ENCODE measurements at places on chromosomes 12 and 14. TPM values are rescaled to one million over a fixed set of nuclear protein-coding genes. Genes with fewer than 3 reads are reported as not detected.
A peak's percentile ranks its signal among the peaks of the same experiment; 100 is the strongest.

DNA sequence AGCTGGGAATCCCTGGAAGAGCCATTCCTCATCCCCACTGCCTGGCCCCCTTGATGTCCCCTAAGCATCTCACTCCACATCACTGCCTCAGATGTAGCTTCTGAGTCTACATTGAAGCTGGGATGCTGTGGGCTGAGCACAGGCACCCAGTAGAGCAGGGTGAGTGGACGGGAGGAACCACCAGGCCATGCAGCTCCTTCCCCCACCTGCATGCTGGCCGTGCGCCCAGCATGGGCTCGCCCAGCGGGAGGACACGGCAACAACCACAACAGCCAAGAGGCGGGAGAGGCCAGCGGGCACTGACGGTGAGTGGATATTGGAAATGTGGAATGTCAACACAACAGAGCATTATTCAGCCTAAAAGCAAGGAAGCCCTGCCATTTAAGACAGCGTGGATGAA is 310.9 kb downstream of the ADGRD1 start:
- no peaks in the 10 kb centered on the region for H3K36me3 ChIP-seq
- H3K27me3 ChIP-seq = no peaks in the 10 kb centered on the region
- H3K4me1 ChIP-seq = no peaks in the 10 kb centered on the region
- H3K4me3 ChIP-seq = no peak overlapping the region
- DNase-seq = no peak

- no peak for DNase-seq
- H3K27me3 ChIP-seq = peaks cover 13% of the 10 kb centered on the region
- no peaks in the 10 kb centered on the region for H3K36me3 ChIP-seq
- H3K27ac ChIP-seq = no peak overlapping the region
- H3K4me3 ChIP-seq = no peak overlapping the region
Observed at GRCh38 chr12:21379218-21379617, 6.5 kb downstream of the IAPP start.

DNA sequence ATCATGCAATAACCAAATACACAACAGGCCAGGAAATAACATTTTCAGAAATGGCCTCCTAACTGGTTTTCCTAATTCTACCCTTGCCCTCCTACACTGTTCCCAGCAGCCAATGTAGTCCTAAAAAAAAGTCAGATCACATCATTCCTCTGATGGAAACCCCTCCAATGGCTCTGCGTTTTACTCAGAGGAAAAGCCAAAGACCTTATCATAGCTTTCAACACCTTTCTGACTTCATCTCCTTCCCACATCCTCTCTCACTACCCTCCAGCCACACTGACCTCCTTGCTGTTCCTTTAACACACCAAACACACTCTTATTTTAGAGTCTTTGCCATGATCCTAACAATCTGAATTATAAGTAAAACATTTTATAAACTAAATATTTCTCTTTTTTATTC is 1.1 kb downstream of the MED6 start:
- peaks cover 5% of the 10 kb centered on the region for H3K27me3 ChIP-seq
- H3K4me1 ChIP-seq = peaks cover 14% of the 10 kb centered on the region
- peak overlapping the region; percentile 99 for H3K4me3 ChIP-seq
- peaks cover 2% of the 10 kb centered on the region for H3K36me3 ChIP-seq

- no peak overlapping the region for H3K27ac ChIP-seq
- DNase-seq = no peak
- H3K27me3 ChIP-seq = no peaks in the 10 kb centered on the region
- no peaks in the 10 kb centered on the region for H3K4me1 ChIP-seq
Observed at GRCh38 chr12:129826273-129826672, 77.6 kb downstream of the TMEM132D start.

DNA sequence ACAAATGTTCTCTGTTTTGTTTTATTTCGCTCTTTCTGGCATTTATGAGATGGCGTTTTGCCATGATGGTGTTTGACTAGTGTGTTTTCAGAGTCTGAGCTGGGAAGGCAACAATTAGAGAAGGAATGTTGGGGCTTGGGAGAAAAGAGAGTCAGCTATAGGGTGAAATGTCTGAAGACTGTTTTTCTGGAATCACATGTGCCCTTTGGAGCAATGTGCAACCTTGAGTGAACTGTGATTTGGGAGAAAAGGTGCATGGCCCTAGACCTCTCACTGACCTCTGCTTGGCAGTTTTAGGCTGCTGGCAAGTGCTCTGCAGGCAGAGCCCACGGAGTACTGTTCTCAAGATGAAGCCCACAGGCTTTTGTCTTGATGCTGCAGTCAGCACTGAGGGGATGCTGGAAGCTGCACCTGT is 379.9 kb upstream of the PDE3A start:
- H3K27ac ChIP-seq = no peak overlapping the region
- peaks cover 3% of the 10 kb centered on the region for H3K27me3 ChIP-seq
- H3K4me3 ChIP-seq = no peak overlapping the region

- DNase-seq = no peak
- no peaks in the 10 kb centered on the region for H3K4me1 ChIP-seq
- H3K36me3 ChIP-seq = no peaks in the 10 kb centered on the region
- no peak overlapping the region for H3K4me3 ChIP-seq
- no peak overlapping the region for H3K27ac ChIP-seq
Observed at GRCh38 chr12:58586762-58587161, 333.5 kb downstream of the LRIG3 start.

GRCh38 chr12:78494911-78495310 is 369.7 kb upstream of the SYT1 start:
- H3K4me1 ChIP-seq = no peaks in the 10 kb centered on the region
- H3K4me3 ChIP-seq = no peak overlapping the region
- no peaks in the 10 kb centered on the region for H3K27me3 ChIP-seq
- H3K36me3 ChIP-seq = no peaks in the 10 kb centered on the region

DNA sequence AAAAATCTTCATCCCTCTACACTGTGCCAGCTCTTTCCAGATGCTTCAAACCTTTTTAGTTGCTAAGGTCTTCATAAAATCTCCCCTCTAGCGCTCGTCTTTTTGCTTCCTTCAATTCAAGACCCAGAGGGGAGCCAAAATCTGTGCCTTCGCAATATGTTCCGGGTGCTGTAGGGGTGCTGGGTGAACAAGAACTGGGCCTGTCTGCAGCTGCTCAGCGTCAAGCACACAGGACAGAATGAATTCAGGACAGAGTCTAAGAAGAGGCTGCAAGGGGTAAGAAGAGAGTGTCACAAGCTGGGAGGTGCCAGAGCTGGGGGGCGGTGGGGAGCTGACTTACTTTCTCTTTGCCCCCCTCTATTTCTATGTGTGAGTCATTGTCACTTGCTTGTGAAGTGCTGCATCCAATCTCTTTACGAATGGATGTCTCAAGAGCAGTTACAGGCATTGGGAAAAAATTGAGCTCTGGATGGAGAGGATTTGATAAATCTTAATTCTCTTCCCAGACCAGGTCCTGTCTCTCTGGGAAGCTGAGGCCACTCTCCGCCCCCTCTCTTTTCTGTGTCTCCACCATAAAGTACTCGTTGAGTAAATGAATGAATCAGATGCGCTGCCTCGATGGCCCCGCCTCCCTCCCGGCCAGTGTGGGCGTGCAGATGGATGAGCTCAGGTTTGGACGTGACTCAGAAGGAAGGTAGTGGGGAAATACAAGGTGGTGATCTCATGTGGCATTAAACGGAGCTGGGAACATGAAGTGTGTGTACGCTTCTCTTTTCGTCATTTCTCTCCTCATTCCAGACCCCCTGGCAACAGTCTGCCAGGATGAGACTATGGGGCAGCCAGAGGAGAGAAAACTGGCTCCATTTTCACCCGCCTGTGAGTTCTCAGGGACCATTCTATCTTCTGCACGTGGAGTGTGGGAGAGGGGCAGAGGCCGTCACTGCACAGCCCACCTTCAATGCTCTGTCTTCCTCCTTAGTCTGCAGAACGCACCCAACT is 91.3 kb downstream of the TSPAN9 start:
- peak; percentile 51 for DNase-seq
- H3K36me3 ChIP-seq = no peaks in the 10 kb centered on the region
- peaks cover 2% of the 10 kb centered on the region for H3K4me1 ChIP-seq
- peaks cover 11% of the 10 kb centered on the region for H3K27me3 ChIP-seq
- no peak overlapping the region for H3K4me3 ChIP-seq

DNA sequence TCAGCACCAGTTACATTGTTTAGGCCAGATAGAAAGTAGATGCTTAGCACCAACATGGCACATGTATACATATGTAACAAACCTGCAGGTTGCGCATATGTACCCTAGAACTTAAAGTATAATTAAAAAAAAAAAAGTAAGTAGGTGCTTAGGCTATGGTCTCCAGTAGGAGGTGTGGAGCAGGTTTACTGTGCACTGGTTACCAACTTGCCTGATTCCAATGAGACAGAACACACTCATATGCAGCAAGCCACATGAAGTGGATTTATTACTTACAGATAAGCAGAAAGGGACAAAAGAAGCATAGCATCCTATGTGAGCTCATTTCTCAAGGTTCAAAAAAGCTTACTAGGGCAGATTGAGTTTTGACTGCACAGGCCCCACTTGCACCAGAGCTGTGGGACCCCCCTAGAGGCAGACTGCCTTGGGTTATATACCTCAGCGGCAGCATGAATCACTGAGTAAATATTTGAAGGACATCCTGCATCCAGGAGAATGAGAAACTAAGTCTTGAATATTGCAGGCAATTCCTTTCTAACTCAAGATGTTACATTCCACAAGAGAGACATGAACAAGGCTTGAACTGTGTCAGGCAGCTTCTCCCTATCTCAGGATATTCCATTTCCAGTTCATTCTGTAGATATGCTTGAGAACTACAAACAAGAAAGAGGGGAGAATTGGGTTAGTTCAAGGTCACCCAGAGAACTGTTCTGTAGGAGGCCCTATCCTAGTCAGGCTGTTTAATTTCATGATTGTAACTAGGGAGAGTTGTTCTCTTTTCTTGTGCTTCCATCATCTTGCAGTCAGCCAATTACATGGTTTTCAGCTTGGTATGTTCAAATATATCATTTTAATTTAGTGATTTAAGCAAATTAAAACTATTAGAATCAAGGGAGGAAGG is 30.1 kb downstream of the LRFN5 start:
- no peaks in the 10 kb centered on the region for H3K27me3 ChIP-seq
- H3K27ac ChIP-seq = no peak overlapping the region
- no peak for DNase-seq
- H3K4me1 ChIP-seq = no peaks in the 10 kb centered on the region
- no peaks in the 10 kb centered on the region for H3K36me3 ChIP-seq

DNA sequence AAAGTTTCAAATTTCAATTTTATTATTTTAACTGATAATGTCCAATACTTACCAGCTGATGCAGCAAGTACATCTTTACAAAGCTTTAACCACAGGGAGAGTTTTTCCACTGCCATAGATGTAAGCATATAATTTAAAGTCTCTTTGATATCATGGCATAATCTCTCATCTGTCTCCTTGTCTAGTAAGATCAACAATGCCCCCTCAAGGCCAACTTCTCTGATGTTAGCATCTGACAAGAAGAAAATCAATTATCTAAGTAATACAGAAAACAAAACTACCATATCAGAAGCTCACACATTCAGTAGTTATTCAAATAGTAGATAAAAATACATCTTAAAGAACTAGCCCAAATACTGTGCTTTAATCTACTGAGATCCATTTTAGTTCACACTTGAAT is 94.2 kb downstream of the HEATR5A start:
- no peak for DNase-seq
- no peaks in the 10 kb centered on the region for H3K27me3 ChIP-seq

DNA sequence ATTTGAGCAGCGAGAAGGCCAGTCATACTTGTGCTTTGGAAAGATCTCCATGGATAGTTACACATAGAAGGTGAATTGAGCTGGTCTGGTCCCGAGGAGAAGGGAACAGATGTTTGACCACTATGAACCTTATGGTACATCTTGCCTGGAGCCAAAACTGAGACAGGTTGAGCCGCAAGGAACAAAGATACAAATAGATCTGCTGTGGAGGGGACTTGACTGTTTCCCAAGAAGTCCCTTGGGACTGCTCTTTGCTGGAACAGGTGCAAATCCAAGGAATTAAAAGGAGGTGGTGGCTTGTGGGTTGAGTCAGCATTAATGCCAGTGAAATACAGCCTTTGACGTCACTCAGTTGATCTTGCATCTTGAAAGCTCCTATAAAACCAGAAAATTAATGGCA is 68.8 kb upstream of the PRIMA1 start:
- DNase-seq = no peak

DNA sequence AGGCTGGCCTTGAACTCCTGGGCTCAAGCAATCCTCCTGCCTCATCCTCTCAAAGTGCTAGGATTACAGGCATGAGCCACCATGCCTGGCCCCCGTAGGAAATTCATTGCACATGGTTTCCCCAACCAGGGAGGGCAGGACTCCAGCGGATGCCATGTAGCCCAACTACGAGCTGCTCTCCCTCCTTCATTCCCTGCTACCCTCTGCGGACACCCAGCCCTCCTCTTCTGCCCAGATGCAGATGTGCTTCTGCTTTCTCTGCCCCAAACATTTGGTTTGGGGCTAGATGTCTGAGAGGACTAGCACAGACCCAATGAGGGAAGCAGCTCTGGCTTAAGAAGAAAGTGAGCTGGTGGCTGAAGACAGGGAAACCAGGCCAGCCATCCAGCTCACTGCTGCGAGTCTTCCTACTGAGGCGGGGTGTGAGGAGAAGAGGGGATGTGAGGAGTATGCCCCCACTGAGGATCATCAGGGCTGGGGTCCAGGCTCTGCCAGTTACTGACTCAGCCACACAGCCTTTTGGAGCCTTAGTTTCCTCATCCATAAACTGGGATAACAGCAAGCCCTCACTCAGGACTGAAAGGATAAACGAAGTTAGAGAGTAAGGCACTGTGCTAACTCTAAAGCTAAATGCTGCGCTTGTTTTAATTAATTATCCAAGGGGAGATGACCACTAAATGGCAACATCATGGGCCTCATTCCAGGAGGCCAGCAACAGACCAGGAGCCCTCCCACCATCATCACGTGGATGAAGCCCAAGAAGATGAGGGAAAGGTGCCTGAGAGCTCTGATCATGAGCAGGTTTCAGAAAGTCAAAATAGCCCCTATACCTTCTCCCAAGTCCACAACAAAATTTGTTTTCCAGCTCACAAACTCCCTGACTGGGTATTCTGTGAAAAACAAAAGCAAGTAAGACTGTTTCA is 10.9 kb downstream of the CTDSP2 start:
- peaks cover 6% of the 10 kb centered on the region for H3K36me3 ChIP-seq
- DNase-seq = no peak
- peak overlapping the region; percentile 71 for H3K4me3 ChIP-seq
- H3K27ac ChIP-seq = peak overlapping the region; percentile 88

DNA sequence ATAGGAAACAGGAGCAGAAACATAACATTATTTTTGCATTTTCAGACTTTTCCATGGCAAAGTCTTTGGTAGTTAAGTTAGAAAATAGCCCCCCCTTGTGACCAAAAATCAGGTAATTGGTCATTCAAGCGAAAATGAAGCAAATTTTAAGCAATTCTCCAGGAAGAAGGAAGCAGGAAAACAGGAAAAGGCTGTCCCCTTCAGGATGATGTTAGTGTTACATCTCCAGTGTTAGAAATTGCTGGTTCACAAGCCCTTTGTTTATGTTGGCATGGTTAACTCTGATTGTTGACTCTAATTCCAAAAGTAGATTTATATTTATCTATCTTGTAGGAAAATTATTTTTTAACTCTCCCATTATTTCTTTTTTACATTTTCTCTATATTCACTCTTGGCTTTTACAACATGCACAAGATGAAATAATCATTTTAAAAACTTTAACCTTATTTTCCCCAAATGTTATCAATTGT is 18.8 kb upstream of the GAS2L3 start:
- no peak overlapping the region for H3K4me3 ChIP-seq
- no peak for DNase-seq
- H3K36me3 ChIP-seq = no peaks in the 10 kb centered on the region
- H3K27ac ChIP-seq = no peak overlapping the region

The PABPN1 gene
- 289 TPM for total RNA-seq

The KRT86 gene
- total RNA-seq = not detected

The MDM1 gene
- total RNA-seq = 20.0 TPM

The C12orf60 gene
- 2.7 TPM for total RNA-seq

The SLC24A4 gene
- 0.08 TPM for total RNA-seq

The INSM2 gene
- total RNA-seq = not detected

The DLGAP5 gene
- 68.0 TPM for total RNA-seq

The LALBA gene
- total RNA-seq = not detected

The FSCB gene
- not detected for total RNA-seq
